ENCODE measurements at places on chromosomes 11 and 22.

- peak; percentile 94 for DNase-seq
Observed at GRCh38 chr11:65569973-65570918, at the start of gene ZNRD2. TSS of gene ZNRD2 (plus strand) at chr11:65570477. CDS start at chr11:65570492, 15 bp downstream.

DNA sequence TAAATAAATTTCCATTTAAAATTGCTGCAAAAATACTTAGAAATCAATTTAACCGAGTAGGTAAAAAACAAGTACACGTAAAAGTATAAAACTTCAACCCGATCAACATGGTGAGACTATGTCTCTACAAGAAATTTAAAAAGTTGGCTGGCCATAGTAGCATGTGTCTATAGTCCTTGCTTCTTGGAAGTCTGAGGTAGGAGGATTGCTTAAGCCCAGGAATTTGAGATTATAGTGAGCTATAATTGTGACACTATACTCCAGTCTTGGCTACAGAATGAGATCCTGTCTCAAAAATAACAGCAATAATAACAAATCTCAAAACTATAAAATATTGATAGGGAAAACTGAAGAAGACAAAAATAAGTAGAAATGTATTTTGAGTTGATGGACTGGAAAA lies 11.1 kb downstream of the CASP4 start:
- no peak for DNase-seq

- DNase-seq = no peak
Observed at GRCh38 chr11:115848080-115848479, 343.9 kb upstream of the CADM1 start.

GRCh38 chr22:36104988-36105387 lies 55.6 kb downstream of the APOL3 start:
- DNase-seq = no peak

- DNase-seq = no peak
Observed at GRCh38 chr11:77250881-77251640, 50.4 kb downstream of the GDPD4 start.

DNA sequence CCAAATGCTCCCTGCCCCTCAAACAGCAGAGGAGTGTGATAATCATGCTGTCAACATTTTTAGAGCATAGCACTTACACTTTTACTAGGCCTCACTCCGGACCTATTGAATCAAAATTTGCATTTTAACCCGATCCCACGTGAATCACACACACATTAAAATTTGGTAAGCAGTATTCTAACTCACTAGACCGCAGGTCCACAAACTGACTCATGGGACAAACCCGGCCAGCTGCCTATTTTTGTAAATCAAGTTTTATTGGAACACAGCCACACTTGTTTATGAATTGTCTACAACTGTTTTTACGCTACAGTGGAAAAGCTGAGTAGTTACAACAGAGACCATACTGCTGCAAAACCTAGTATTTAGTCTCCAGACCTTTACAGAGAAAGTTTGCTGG lies 43.3 kb downstream of the SNX19 start:
- DNase-seq = no peak

- DNase-seq = no peak
Observed at GRCh38 chr11:84106541-84106940, 820.4 kb upstream of the CCDC90B start.

Measured in D721Med (cell line).